PC-9 (cell line): ENCODE measurements at places on chromosomes 13 and 19.

DNA sequence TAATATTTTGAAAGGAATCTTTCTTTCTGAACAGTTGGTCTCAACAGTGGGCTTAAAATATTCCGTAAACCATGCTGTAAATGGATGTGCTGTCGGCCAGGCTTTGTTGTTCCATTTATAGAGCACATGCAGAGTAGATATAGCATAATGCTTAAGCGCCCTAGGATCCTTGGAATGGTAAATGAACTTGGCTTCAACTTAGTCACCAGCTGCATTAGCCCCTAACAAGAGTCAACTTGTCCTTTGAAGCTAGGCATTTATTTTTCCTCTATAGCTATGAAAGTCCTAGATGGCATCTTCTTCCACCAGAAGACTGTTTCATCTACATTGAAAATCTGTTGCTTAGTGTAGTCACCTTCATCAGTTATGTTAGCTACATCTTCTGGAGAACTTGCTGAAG is 47.6 kb downstream of the SACS start:
- DNase-seq = no peak

- no peak for DNase-seq
These were observed 435 bp downstream of the KLK11 start for GRCh38 chr19:51025809-51026553.

GRCh38 chr13:40383132-40383531 is 283.3 kb downstream of the FOXO1 start:
- DNase-seq = no peak

GRCh38 chr19:9863759-9864158 is 28.6 kb downstream of the PIN1 start:
- no peak for DNase-seq

DNA sequence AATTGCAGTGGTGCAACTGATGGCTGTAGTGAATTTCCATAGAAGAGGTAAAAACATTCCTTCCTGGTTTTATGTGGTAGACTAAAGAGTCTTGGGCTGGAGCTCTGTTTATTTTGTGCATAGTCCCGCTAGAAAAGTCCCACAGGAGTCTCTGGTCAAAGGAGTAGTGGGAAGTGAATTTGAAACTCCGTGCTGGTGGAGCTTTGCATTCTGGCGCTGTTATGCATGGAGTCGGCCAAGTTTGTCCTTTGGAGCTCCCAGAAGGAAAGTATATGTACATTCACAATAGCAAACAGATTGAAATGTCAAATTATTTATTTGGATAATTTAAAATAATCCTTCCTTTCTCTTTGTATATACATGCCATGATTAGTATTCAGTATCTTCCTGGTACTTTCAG is 296.5 kb downstream of the LMO7 start:
- no peak for DNase-seq

DNA sequence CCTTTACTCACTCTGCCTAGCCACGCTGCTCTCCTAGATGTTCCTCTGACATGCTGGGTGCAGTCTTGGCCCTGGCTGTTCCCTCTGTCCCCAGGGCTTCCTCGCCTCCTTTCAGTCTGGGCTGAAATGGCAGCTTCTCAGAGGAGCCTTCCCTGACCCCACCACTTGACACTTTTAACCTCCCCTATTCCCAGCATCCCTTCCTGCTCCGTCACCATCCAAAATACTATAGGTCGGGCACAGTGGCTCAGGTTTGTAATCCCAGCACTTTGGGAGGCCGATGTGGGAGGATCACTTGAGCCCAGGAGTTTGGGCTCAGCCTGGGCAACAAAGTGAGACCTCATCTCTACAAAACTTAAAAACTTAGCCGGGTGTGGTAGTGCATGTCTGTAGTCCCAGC is 2.6 kb downstream of the FAM187B start:
- DNase-seq = no peak

GRCh38 chr19:18683958-18684641 is 620 bp downstream of the CRTC1 start:
- DNase-seq = peak; percentile 21

DNA sequence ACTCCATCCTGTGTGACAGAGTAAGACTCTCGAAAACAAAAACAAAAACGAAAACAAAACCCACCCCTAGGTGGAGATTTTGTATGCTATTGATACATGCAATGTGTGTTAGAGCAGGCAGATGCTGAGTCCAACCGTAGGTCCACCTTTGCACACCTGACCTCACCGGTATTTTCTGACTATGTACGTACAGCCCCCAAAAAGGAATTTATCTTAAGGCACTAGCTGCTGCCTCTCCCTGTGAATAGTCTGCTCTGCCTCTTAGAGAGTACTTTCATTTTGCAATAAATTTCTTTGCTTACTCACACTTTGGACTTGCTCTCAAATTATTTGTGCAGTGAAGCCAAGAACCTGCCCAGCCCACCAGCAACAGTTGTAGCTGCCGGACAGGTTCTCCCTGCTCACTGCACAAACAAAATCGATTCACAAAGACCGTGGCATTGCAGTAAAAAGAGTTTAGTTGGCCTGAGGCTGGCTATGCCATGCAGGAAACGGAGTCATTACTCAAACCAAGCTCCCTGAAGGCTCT is 8.2 kb upstream of the ZNF77 start:
- peak; percentile 81 for DNase-seq

- DNase-seq = no peak
These were observed 191.8 kb downstream of the PCCA start for GRCh38 chr13:100280681-100281080.

DNA sequence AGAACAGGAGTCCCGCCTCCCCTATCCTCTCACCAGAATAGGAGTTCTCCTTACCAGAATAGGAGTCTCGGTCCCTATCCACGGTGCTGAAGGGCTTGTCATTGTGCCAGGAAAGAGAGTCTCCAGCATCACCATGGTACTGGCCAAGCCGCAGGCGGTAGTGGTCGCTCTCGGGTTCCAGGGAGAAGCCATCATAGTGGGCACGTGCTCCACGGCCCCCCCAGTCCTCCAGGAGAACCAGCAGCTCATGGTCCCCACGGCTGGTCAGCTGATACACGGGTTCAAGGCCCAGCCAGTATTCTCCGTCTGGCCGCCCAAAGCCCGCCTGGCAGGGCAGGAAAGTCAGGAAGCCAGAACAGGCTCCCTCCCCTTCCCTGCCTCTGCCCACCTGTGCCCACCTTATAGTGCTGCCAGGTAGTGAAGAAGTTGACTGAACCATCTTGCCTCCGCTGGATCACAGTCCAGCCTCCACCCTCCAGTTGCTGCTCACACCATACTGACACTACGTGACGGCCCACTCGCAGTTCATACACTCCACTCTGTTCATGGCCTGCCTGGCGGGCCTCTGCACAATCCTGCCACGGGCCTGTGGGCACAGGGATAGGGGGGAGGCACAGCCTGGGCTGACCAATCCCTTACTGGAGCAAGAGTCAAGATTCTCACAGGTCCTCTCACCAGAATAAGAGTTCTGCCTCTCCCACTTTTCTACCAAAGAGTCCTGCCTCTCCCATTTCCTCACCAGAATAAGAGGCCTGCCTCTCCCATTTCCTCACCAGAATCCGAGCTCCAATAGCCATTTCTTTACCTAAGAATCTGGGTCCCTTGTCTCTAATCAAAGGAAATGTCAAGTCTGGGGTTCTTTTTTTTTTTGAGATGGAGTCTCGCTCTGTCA is 7.4 kb downstream of the SHFL start:
- no peak for DNase-seq
